SW480 (cell line): ENCODE measurements at places on chromosomes 5 and 9.

- peak; percentile 19 for DNase-seq
These were observed 35.0 kb downstream of the AGXT2 start for GRCh38 chr5:35012796-35013195.

DNA sequence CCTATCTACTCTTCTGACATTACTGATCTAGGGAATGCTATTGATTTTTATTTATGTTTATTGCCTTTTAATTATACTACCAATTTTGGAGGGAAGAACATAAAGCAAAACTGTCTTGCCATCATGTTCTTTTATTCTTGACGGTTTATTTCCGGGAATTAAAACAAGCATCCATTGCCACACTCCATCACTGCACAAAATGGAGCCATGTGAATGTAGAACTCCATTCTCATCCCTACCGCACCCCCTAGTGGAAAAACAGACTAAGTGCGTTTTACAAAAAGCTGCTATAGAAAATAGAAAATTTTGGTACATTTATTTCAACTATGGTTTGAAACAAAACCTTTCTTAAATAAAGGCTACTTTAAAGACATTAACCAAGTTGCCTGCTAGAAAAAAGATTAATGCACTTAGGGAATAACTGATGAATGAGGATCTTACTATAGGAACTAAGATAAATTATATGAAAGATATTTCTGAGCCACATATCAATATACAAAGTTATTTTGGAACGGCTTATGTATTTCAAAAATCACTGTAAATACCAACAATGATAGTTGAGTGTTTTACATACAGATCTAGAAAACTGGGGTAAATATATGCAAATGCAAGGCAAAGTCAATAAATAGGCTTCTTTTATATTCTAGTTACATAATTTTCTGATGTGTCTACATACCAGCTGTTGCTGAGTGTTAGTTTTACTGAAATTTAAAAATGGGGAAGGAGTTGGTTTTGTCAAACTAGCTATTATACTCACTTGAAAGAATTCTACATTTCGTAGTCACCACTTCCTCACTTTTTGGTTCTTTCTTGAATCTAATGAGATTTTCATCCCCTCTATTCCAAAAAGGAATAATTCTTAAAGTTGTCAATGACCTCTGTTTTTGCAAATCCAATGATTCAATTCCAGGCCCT, 26.5 kb downstream of the OXCT1 start:
- DNase-seq: peak; percentile 41

- DNase-seq: no peak
These were observed 22.4 kb upstream of the HACD4 start for GRCh38 chr9:21053851-21054250.

DNA sequence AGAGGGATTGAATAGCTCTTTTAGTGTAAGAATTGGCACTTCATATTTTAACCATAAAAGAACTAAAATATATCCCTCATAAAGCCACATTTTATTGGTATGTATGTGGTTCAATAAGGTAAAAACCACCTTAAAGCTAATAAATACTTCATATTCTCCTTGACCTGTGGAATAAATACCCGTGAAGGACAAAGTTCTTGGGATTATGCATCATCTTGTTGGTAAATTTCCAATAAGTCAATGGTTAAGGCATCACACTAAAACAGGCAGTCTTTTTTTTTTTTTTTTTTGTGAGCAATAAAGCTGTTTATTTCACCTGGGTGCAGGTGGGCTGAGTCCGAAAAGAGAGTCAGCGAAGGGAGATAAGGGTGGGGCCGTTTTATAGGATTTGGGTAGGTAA, 161.9 kb downstream of the SNCAIP start:
- no peak for DNase-seq

- no peak for DNase-seq
These were observed 4.2 kb downstream of the CARNMT1 start for GRCh38 chr9:75023846-75024245.

DNA sequence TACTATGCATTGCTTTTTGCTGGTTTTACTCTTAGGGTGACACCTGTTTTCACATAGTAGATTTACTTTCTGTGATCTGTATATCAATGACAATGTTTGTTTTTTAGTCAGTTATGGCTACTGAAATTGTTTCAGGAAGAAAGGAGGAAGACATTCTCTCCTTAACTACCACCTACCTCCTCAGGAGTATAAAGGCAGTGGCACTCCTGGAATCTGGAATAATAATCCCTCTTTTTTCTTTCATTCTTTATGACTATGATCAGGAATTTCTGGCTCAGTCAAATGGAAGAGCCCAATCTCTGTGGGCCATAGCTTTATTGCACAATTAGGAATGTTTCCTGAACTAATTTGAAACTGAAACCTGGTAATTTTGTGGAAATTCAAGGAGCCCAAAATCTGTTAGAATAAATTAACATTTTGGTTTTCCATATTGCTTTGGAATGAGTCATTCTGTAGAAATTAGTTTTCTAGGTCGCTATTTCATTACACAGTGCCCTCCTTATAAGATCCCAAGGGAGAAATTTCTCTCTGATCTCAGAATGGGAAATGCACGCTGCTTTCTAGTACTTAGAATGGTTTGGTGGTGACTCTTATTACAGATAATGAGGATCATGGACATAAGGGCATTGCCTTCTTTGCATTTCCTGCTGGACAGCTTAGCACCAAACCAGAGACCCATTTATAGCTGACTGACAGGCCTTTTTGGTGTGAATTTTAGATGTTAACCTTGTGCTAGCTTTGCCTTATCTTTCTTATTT, 95.3 kb upstream of the VLDLR start:
- no peak for DNase-seq

GRCh38 chr5:167694325-167695147, 596.9 kb upstream of the WWC1 start:
- DNase-seq: no peak

- DNase-seq: no peak
These were observed 129.2 kb downstream of the ZDHHC21 start for GRCh38 chr9:14563902-14564624.

GRCh38 chr9:112120439-112120925, 54.6 kb downstream of the SUSD1 start:
- DNase-seq: peak; percentile 54

DNA sequence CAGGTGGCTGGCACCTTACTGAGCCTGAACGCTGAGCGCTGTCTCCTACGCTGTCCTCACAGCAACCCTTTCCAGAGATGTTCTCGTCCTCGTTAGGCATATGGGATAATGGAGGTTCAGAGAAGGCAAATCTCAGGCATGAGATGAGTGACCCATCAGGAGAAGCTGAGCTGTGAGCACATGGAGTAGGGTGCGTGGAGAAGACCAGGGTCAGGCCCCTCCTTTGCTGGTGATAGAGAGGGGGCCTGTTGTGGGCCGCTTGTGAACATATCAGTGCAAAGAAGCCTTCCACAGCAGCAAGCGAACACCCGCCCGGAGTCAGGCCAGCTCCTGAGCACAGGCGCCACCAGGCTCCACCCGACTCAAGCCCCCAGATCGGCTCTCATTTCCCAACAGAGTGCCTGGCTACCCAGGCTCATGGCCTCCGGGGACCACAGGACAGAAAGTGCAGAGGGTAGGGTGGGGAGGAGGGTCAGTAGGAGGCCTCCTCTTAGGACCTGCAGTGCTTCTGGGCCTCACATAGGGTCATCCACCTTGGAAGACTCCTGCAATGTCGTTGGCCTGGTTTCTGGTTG, 15.0 kb upstream of the TIFAB start:
- DNase-seq: no peak

DNA sequence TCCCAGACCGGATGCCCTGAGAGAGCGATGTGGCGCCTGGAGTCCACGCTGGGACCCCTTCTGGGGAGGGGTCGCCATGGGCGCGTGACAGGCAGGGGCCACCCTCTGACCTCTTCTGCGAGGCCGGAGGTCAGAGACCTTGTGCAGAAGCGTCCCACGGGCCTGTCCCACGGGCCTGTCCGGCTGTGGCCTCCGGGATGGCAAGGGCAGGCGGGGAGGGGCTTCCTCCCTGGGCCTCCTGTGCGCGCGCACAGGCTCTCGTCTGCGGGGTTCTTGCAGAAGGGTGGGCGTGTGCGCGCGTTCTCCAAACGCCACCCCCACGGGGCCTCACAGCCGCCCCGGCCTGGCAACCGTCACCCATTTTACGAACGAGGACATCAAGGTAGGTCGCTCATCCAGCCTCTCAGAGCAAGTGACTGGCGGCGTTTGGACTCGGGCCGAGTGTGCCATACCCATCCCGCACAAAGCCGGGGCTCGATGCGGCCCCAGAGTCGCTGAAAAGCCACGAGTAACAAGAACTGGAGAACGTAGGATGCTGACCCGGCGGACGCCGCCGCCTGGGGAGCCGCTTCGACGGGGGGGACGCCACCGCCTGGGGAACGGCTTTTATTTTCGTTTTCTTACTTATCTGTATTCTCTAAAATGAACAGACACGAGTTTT, 897 bp downstream of the AHRR start:
- peak; percentile 60 for DNase-seq

GRCh38 chr5:138273834-138274188, 610 bp downstream of the GFRA3 start:
- no peak for DNase-seq

- no peak for DNase-seq
These were observed 150.5 kb downstream of the ARL15 start for GRCh38 chr5:54159893-54160195.

GRCh38 chr9:135676891-135677290, 13.8 kb downstream of the LCN9 start:
- no peak for DNase-seq

- no peak for DNase-seq
These were observed 222.6 kb downstream of the EBF1 start for GRCh38 chr5:158877124-158877581.

GRCh38 chr5:158638396-158638795, 461.3 kb downstream of the EBF1 start:
- DNase-seq: no peak

GRCh38 chr5:348726-349125, 27.2 kb downstream of the AHRR start:
- DNase-seq: no peak

DNA sequence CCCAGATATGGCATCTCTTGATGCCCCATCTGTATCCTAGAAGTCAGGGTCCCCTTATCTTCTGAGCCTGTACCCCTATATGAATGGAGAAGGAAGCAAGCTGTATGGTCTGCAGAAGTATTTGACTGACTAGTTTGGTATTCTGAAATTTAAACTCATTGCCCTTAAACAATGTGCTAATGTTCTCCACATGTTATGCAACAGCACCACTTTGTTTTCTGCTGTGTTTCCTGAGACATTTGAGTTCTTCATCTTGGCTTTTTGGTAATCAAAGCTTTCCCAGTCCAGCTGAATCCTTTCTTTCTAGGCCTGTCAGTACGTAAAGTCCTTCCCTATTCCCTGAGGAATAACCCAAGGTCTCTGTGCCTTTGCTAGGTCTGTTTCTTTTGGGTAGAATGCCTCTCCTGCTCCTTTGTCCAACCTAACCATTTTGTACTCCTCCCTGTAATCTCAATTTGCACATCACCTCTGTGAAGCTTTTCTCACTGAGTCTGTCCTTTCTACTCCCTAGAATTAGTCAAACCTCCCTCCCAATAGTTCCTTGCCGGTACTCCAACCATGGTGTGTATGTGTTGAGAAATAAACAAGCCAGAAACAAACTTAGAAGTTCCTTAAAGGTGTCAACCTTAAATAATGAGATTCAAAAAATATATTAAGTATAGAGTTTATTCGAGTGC, 72.1 kb upstream of the HSPB3 start:
- DNase-seq: no peak

DNA sequence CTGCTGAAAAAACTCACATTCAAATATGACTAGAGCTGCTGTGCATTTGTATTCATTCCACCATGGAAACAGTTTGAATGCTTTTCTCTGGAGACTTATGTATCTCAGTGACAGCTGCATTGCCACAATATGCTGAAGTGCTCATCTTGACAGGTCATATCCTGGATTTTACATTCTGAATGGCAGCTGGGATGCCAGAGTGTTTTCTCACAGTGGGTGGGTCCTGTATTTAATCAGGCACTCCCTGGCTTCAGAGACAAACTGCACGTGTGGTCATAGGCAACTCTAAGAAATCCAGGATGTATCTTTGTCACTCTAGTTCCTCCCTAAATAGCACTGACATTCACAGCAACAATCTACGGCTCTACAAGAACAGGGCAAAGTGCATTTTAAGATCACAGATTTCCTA, 75.6 kb downstream of the ST8SIA4 start:
- peak; percentile 85 for DNase-seq

GRCh38 chr5:143019157-143019556, 249.0 kb downstream of the ARHGAP26 start:
- DNase-seq: no peak

GRCh38 chr9:133788819-133789717, 50.9 kb upstream of the SARDH start:
- peak; percentile 69 for DNase-seq

- DNase-seq: no peak
These were observed 9.4 kb upstream of the ANGPTL2 start for GRCh38 chr9:127131871-127132270.

DNA sequence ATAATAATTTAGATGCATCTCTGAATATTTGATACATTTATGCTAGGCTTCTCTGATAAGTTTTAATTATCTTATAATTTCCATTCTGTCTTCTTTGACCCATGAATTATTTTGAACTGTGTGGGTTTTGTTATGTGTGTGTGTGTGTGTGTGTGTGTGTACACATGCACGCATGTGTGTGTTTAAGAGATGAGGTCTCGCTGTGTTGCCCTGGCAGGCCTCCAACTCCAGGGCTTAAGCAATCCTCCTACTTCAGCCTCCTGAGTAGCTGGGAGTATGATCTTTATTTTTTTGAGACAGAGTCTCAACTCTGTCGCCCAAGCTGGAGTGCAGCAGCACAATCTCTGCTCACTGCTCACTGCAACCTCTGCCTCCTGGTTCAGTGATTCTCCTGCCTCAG, 75.4 kb downstream of the NDUFAF2 start:
- DNase-seq: no peak

- no peak for DNase-seq
These were observed 37.0 kb downstream of the DMRTA1 start for GRCh38 chr9:22483528-22484070.

DNA sequence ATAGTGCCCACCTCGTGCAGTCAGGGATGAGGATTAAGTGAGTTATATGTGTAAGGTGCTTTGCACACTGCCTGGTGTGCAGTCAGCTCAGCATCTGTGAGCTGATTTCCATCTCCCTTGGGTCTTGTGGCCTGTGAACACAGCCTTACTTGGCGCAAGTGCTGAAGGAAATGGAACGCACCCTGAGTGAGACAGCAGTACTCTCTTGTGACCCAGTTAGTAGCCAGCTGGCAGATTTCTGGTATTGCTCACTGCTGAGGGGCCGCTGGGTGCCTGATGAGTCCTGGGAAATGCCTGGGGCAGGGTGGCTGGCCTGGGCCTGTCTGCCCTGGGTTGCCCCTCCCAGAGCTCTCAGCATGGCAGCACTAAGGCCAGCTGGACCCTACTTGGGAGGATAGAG, 90.9 kb upstream of the BOD1 start:
- DNase-seq: no peak
